ENCODE measurements at places on chromosomes 3 and 15.
A peak's percentile ranks its signal among the peaks of the same experiment; 100 is the strongest.

DNA sequence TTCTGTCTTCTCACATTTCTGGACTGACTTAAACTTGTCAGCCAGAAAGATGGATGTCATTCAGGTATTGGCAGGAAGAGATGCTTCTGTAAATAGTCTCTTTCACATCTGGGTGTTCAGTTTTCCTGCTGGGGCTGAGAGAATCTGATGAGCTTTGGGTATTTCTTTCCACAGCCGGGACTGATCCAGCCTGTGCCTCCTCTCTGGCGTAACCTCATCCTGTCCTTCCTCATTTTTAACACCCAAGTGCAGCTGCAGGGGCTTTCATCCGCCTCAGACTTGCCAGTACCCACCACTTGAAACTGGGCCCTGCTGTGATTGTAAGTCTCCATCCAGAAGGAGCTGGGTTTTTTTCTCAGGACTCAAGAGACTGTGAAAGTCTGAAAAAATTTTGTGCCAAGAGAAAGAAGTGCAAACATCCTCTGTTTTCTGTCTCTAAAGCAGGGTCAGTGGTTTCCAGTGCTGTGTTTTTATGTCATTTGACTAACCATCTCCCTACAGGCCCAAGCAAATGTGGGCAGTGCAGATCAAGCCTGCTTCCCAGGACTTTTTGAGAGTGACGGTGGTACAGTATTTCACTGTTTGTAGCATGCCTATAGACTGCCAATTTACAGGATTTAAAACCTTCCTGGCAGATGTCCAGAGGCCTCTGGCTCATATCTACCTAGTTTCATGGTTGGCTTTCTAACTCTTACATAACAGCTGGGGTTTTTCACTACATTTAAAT lies 342.7 kb downstream of the PTPRG start:
- DNase-seq, result no peak

GRCh38 chr15:86541540-86541939 lies 461.9 kb downstream of the AGBL1 start:
- no peak for DNase-seq

DNA sequence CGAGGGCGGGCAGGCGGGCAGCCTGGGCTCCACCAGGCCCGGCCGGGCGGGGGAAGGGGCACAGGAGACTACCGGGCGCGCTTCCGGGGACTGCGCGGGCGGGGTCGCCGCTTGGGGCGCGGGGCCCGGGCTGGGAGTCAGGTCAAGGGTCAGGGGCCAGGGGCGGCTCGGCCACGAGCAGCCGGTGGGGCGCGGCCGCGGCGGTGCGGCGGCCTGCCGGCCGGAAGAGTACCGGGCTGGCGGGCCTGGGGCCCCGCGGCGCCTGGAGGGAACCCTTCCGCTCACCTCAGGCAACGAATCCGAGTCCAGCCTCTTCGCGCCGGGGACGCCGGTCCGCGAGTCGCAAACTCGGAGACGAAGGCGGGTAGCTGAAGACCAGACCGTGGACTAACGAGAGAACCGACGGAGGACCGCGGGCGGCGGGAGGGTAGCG lies 225 bp downstream of the RHOA start:
- no peak for DNase-seq

DNA sequence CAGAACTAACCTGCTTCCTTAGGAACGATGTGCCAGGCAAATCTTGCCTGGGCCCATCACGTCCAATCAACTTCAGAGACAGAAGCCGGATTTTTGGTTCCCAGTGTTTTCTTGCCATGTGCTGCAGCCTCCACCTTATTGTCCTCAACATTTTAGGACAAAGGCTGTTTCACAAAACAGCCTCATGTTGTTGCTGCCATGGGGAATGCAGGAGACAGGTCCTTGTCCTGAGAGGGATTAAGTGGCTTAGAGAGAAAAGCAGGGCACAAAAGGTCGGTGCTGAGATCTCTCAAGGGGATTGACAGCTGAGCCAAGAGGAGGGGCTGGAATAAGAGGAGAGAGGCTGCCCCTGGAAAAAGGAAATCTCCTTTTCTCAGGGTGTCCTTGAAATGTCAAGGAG lies 11.3 kb upstream of the NMNAT3 start:
- DNase-seq, result no peak

DNA sequence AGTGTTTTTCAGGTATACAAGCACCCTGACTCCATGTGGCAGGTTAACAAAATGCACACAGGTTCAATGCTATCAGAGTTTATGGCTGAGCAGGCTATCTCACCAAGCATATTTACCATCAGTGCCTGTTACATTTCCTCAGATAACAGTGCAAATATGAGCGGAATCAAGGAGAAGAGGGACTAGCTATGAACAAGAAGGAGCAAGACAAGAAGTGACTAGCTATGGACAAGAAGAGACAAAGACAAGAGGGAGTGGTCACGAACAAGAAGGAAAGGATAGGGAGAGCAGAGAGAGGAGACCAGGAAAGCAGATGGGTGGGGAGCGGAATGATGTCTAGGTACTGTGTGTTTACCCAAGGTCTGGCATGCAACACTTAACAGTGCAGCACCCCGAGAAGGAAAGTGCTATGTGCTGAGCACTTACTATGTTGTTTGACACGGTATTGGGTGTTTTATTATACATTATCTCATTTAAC lies 8.6 kb downstream of the ILDR1 start:
- no peak for DNase-seq

DNA sequence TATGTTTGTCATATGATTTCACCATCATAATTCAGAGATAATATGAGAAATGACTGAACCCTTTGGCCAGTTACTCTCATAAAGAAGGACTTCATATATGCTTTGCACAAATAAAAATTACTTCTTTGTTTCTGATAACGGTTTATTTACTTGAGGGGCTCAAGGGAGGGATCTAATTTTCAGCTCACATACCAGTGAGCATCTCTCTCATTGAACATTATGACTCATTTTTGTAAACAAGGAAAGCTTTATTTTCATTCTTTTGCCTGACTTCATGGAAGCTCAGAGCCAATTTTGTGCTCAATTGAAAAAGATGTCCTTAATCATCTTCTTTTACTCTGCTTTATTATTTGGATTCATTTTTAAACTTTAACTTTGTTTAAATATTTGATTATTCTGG lies 5.8 kb downstream of the NLGN1 start:
- DNase-seq, result no peak

DNA sequence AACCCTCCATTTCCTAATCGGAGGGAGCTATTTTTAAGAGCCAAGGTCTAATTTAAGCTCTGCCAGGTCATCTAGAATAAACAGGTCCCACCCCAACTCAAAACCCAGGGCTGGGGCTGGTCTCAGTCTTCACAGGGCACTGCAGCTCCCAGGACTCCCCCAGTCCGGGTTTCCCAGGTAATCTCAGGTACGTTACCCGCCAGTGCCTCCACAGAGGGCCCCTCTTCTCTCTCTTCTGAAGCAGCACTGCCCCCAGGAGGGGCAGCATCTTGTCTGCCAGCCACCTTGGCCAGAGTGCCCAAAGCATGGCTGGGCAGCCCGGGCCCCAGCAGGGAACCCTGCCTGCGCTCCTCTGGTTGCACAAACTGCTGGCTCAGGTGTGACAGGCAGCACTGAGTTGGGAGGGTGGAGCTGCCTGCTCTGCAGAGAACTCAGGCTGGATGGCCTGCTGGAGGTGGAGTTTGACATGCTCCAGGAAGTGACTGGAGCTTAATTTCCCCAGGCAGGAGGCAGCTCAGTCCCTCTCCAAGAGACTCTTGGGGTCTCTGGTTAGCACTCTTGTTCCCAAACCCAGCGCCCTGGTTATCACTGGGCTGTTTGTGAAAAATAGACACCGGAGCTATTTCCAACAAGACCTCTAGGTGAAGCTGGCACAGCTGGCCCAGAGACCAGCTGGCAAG lies at the start of gene PLA2G4F:
Gene PLA2G4F (minus strand): TSS at position 394 of the 680 bp plus-strand sequence. CDS start 87 bp downstream, at position 307.
- DNase-seq, result no peak

- no peak for DNase-seq
Measured at GRCh38 chr3:60160111-60160821, 1091.0 kb downstream of the FHIT start.

GRCh38 chr3:35946121-35946853 lies 307.0 kb downstream of the ARPP21 start:
- DNase-seq, result peak; percentile 81

GRCh38 chr15:48031973-48032372 lies 88.8 kb upstream of the SLC24A5 start:
- DNase-seq, result no peak

GRCh38 chr3:159732172-159733111 lies 256.2 kb upstream of the IL12A start:
- no peak for DNase-seq

- no peak for DNase-seq
Measured at GRCh38 chr3:37320276-37320675, 145.9 kb upstream of the LRRFIP2 start.

- DNase-seq, result no peak
Measured at GRCh38 chr3:62252438-62253157, 120.8 kb downstream of the FEZF2 start.

DNA sequence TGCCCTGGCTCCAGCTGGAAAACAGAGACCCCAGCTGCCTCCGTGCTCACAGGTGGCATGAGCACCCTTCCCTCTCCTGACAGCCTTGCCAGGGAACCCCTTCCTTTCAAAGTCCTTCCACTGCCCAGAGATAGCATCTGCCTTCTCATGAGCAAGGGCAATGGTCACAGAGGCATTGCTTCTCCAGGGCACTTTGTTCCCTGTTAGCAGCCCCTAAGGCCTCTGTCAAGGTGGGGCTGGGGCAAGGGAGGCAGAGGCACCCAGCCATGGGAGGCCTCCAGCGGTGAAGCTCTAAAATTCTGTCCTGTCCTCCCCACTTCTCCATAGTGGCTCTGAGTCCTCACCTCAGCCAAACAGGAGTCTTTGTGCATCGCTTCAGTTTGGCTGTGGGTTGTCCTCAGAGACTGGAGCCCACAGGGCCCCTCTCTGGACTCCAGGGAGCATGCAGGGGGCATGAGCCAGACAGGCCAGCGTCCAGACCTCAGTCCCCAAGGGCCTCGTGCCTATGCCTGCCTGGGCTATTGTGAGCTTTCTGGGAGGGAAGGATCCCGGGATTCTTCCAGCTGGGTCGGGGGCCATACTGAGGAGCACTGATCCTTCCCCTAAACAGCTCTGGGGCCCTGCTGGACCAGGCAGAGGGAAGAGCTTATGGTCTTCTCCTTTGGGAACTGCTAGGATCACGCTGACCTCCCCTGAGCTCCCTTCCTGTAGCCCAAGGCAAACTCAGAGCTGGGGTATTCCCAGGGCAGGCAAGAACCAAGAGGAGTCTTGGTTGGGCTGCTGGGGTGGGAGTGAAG lies 106.6 kb downstream of the DNAJB8 start:
- DNase-seq, result no peak

- DNase-seq, result no peak
Measured at GRCh38 chr3:119400466-119400865, 62.9 kb downstream of the TMEM39A start.

DNA sequence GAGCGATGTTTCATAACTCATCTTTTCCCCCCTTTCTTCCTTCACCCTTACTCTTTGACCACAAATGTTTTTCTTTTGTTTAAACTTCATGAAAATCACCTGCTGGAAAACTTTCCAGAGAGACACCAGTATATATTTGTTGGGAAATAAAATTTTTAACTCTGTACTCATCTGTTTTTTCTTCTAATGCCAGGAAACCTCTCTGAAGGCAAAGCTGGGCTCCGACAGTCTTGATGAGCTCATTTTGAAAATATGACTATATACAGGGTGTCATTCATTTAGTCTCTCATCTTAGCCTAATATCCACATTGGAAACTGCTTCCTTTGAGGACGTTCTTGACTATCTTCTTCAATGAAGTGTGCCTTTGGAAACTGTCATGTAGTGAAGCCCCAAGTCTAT lies 339.6 kb upstream of the ROBO2 start:
- DNase-seq, result no peak

DNA sequence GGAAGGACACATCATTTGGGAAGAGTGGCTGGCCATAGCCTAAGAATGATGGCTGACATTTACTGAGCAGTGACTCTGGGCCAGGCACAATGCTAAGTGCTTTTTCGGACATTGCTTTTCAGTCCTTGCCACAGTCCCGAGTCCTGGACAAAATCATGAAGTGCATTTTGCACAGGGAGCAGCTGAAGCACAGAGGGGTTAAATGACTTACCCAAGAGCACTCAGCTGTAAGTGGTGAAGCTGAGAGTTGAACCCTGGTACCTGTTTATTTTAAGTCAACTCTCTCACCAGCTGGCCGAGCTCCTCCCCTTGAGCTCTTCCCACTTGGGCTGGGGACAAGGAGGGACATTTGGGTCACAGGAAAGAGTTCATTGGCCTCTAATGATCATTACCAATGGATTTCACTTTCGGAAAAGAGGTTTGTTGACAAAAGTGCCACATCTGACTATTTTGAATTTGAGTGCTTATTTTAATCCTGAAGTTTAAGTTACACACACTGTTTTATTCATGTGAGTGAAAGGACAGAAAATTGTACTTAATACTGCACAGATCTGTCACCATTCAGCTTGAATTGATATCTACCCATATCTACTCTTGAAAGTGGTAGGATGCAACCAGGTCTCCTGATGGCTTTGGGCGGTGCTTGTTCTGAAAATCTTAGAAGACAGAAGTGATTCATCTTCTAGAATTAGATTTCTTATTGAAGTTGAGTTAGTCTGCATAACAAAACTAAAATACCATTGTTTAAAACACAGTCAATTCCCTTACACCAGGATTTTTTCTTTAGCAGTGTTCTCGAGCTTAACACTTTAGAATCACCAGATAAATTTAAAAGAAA lies 368.7 kb upstream of the PROK2 start:
- DNase-seq, result no peak

DNA sequence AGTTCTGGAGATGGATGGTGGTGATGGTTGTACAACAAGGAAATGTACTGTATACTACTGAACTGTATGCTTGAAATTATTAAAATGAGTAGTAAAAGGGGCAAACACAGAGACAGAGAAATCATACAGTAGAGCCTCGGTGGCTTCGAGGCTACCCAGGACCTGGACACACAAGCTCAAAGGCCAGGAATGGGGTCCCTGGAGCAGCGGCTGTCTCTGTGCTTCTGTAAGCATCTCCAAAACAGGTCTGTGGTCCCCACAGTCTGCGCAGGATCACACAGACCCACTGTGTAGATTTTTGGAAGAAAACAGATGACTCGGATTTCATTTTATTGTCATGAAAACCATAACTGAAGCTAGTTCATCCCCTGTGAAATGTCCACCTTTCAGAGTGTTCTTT lies 39.7 kb downstream of the PGPEP1L start:
- no peak for DNase-seq

DNA sequence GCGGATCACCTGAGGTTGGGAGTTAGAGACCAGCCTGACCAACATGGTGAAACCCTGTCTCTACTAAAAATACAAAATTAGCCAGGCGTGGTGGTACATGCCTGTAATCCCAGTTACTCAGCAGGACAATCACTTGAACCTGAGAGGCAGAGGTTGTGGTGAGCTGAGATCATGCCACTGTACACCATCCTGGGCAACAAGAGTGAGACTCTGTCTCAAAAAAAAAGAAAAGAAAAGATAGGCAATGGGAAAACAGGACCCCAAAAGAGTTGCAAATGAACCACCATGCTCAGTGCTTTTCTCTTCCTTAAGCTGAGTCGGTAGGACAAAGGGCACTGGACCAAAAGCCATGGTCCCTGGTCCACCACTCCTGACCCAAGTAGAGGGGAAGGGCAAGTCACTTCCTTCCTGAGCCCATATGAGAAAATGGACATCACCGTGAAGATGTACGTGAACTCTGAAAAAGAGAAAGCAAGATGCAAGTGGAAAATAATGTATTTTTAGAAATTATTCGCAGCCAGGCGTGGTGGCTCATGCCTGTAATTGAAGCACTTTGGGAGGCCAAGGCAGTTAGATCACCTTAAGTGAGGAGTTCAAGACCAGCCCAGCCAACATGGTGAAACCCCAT lies 2.6 kb downstream of the ITGB5 start:
- no peak for DNase-seq
